NCI-H524 (cell line): ENCODE measurements at places on chromosomes 3 and 15.

- DNase-seq: no peak
Measured at GRCh38 chr15:20349774-20350498, 191.7 kb downstream of the GOLGA6L6 start.

- DNase-seq: peak; percentile 50
Measured at GRCh38 chr3:197083486-197083885, 53.9 kb upstream of the MELTF start.

DNA sequence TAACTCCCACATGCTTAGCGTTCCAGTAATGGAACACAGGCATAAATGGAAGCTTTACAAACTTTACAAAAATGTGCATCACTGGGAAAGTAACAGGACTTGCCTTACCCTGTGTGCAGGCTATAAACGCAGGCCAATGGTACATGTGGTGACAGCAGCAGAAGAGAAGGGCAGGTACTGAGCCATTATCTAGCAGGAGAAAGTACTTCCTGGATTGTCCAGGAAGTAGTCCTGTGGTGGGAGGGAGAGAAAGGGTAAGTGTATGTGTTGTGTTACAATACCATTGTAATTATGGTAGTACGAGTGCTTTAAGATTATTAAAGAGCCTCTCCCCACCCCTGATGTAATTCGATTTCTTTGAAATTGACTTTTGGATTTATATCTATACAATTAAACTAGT is 5.3 kb downstream of the ATP1B3 start:
- no peak for DNase-seq

- peak; percentile 40 for DNase-seq
Measured at GRCh38 chr3:87167628-87168456, 59.3 kb upstream of the CHMP2B start.

DNA sequence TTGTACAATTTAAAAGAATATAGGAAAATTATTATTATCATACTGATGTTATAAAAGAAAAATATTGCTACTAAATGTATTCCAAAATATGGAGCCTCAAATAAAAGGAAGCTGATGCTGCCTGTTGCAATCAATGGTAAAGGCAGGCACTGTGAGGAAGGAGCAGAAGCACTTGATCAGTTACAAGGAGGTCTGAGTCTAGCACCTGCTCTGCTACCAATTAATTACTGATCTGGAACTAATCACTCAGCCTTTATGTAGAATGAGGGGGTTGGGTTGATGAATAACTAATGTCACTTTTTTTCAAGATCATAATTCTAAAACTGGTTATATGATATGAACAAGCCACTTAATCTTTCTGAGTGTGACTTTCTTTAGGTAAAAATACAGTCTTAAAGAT is 5.5 kb downstream of the ADGRG7 start:
- no peak for DNase-seq

DNA sequence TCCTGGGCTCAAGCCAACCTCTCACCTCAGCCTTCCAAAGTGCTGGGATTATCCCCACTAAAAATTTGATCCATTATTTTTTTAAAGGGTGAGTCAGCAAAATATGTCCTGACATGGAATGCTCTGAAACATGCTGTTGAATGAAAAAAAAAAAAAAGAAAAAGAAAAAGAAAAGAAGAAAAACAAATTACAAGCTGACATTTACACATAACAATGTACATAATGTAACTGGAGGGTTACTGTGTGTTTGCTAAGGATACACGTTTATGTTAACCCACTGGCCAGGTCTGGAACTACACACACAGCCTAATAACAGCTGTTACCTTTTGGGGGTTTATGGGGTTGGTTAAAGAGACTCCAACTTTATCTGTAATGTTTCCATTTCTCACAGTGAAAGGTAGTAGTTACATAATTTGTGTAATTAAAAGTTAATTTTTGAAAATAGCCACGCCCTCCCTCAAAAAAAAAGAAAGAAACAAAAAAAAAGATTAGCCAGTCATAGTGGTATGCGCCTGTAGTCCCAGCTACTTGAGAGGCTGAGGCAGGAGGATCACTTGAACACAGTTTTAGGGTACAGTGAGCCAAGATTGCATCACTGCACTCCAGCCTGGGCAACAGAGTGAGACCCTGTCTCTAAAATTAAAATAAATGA is 3.1 kb upstream of the MESP2 start:
- DNase-seq: no peak

GRCh38 chr15:63338170-63338569 is 43.5 kb downstream of the CA12 start:
- DNase-seq: peak; percentile 69

DNA sequence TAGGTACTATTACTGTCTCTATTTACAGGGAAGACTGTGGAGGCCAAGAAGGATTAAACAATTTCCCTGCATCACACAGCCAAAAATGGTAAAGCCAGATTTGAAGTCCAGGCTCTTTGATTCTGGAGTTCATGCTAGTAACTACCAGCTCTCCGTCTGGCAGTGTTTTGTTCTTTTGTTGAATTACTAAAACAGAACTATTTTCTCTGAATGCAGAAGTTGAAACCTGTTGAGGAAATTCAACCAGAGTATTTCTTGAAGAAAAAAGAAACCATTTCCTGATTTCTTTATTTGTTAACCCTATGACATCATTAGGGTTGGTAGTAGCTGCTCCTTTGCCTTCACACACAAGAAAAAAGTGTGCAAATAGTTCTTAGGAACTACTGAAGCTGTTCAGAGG is 34.3 kb downstream of the CRTC3 start:
- no peak for DNase-seq

GRCh38 chr3:13080591-13080990 is 7.4 kb upstream of the IQSEC1 start:
- no peak for DNase-seq

GRCh38 chr15:65626856-65627255 is 5.1 kb downstream of the SLC24A1 start:
- no peak for DNase-seq

DNA sequence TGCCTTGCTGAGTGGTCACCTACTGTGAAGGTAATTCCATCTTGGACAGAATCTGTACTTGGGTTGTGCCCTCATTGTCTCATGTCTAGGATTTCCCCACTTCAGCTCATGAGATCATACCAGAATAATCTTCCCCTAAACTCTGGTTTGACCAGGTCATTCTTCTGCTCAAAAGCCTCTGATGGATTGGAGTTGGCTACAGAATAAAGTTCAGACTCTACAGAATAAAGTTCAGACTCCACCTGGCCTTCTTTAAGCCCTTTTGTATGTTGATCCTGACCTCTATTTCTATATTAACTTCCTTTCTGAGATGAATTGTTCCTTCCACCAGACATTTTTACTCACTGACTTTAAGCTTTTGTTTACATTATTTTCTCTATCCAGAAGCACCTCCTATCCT is 6.4 kb upstream of the GLCE start:
- no peak for DNase-seq

DNA sequence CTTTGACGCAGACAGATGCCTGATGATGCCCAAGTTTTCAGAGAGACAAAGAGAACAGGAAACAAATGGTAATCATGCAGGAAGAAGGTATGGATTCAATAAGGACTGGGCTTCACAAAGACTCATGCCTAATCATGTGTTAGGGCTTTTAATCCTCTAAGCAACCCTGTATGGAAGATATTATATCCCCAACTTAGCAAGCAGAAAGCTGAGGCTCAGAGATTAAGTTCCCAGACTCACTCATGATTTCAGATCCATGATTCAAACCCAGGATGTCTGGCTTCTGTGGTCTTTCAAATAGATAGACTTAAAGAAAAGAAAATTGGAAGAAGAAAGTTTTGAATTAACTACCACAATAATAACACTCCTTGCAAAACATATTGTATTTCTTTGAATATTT is 4.1 kb upstream of the CLASP2 start:
- DNase-seq: no peak

DNA sequence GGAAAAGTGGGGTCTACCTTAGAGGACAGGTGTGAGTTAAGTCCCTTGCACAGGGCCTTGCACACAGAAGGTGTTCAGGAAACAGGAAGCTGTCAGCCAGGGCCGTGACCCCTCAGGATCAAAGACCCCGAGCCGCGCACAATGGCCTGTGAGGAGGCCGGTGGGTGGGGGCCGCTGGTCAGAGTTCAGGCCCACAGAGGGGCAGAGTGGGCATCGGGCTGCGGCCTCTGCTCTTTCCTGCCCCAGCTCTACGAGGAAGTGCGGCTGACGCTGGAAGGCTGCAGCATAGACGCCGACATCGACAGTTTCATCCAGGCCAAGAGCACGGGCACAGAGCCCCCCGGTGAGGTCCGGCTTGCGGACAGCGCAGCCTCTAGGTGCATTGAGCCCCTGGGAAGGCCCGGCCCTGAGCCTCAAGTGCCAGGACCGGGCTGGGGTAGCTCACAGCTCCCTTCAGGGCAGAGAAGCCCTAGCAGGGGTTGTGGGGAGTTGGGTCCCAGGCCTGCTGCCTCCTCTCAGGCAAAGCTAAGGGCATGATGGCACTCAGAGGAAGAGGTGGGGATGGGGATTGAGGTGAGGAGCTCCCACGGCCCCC is 37.2 kb downstream of the PSTPIP1 start:
- no peak for DNase-seq

DNA sequence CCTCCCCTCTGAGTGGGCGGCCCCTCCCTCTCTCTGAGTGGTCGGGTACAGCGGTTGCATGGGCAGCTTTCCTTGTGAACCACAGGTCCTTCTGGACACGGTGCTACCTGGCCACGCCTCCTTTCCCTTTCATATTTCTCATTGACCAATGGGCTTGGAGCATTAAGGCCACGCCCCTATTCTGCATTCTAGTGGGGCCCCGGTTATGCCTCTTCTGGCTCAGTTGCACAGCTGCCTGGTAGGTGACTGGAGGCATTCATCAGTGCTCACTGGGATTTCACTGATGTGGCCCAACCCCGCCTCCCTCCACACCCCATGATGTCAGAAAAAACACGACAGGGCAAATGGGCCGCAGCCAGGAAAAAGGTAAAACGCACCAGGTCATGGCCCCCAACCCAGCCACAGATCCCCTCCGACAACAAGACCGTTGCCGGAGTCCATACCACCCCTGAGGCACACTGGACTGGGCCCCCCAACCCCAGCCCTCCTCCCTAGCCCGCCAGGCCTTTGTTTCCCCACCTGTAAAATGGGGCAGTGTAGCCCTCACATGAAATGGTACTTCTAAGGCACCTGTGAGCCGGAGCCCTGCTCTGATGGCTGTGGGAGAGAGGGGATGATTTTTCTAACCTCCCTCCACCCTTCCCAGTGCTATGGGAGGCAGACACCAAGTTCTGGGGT is 26.3 kb downstream of the NGRN start:
- DNase-seq: peak; percentile 61

DNA sequence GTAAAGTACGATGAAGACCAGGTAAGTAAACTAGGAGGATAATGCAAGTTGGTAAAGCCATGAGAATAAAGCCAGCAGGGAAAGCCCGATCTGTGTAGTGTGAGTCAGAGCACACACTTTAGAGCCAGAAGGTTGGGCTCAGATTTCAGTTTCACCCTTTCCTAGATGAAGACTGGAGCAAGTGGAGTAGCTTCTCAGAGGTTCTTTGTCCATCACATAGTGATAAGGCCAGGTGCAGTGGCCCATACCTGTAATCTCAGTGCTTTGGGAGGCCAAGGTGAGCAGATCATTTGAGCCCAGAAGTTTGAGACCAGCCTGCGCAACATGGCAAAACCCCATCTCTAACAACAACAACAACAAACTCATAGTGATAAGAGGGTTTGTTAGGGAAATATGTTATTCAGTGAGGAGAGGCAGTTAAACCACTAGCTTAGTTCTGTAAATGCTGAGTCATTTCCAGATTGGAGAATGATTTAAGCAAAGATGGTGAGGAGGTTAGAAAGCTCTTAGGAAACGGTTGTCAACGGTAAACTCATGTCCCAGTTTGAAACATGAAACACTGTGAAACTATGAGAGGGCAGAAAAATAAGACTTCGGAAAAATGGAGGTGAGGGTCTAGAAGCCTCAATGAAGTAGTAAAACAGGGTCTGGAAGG is 39.0 kb downstream of the IL12A start:
- DNase-seq: no peak

DNA sequence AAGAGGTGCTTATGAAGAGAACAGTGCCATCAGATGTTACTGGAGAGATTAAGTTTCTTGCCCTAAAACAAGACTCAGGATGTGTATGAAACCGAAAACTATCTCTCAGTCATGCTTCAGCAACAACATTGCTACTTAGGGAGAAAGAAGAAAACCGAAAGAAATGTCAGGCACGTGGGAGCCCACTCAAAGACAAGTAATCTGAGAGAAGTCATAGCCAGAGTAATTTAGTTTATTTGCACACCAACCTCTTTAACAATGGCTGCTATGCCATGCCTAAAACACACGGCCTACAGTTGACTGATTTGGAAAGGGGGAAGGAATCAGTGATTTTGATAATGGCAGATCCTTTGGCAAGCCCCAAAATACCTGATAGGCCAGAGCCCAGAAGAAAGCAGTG is 162.9 kb downstream of the TIGIT start:
- no peak for DNase-seq

- no peak for DNase-seq
Measured at GRCh38 chr3:59882746-59883145, 832.9 kb upstream of the CFAP20DC start.

- DNase-seq: no peak
Measured at GRCh38 chr15:73225358-73226015, 143.3 kb downstream of the HCN4 start.

- DNase-seq: peak; percentile 47
Measured at GRCh38 chr3:377158-377561, 180.6 kb downstream of the CHL1 start.
